ENCODE measurements at places on chromosomes 6 and 20. TPM values are rescaled to one million over a fixed set of nuclear protein-coding genes. Genes with fewer than 3 reads are reported as not detected.

The ISM1 gene
- total RNA-seq, result 1.3 TPM

The GSTA4 gene
- total RNA-seq, result 9.4 TPM

The SNAI1 gene
- 0.69 TPM for total RNA-seq

The PSMB9 gene
- 13.4 TPM for total RNA-seq

The C6orf132 gene
- 1.4 TPM for total RNA-seq

DNA sequence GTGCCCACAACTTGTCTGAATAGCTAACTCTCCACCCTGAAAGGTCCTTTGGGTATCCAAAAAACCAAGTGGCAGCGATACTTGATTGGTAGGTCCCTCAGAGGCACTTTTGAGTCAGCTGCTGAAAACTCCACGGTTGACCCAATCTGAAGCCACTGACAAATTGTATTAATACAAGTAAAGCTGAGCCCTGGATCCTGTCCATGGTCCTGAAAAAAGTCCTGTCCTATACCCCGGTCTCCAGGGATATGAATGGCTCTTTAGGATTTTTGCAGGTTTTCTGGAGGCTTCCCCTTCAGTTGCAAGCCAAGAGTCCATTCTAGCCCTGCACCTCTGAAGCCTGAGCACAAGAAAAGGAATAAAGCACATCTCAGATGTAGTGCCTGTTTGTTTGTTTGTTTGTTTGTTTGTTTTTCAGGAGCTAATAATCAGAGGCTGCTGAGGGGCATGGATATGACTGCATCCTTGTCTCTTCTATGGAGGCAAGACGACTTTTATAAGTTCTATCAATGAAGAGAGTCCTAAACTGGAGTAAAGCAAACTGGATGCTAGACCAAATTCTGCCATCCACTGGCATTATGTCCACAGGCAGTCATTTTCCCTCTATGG, 1.7 kb upstream of the SLC12A5 start:
- DNase-seq, result no peak

DNA sequence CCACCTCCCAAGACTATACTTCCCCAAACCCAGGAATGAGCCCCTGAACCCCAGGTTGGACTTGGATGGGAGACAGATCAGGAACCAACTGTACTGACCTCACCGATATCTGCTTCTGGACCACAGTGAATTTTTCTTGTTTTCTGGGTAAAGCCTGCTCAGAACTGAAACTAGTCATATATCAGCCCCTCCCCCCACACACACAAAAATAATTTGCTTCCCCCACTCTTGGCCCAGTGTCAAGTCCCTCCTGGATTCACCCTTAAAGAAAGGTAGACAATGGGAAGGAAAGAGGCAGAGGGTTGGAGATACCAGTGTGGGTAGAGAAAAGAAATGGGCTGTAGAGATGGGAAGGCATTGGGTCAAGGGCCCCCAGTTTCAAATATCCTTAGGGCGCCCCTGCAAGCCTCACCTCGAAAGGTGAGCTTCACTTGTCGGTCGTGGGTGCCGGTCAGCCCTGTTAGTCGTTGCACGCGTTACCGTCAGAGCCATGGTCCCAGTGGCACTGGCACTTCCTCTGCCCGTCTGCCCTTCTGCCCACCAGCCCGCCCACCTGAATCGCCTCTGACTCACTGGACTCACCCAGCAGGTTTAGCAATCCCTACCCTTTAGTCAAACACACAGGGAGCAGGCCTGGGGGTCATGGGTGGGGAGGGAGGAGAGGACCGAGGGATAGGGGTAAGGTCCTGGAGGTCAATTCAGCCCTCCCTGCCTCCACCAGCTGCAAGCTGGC, 8.5 kb upstream of the SPAG4 start:
- no peak for DNase-seq

DNA sequence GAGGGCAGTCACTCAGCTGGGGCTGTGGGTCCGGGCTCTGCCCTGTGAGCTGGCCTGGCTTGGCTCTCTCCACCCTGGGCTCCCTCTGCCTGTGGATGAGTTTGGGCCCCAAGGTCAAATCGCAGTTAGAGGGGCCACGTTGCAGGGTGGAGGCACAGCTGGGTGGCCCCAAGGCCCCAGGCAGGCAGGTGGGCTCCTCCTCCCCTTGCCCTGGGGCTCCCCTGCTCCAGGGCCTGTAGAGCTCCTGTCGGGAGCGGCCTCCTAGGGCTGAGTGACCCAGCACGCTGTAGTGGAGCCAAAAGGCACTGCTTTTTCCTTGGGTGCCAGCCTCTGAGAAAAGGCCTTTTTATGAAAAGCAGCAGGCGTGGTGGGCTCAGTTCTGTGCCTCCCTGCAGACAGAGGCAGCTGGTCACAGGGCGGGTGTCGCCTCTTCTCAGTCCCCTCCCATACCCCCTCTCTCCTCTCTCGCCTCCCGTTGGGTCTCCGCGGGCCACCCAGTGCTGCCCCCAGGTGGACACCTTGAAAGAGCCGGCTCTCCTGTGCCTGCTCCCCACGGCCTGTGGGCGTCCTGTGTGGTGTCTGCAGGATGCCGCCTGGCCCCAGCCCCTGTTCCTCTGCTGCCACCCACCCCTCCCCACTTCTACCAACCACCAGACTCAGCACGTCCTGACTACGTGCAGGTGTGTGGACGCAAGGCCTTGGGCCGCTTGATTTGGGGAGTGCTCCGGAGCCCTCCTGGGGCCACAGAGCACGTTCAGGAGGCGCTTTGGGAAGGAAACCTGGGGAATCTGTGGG, 13.2 kb downstream of the SS18L1 start:
- DNase-seq, result peak; percentile 60

- DNase-seq, result no peak
Measured at GRCh38 chr6:6596529-6597328, 8.2 kb downstream of the LY86 start.

- no peak for DNase-seq
Measured at GRCh38 chr20:52033313-52033712, 158.3 kb downstream of the ZFP64 start.

GRCh38 chr20:22411627-22412450, 172.5 kb downstream of the FOXA2 start:
- DNase-seq, result peak; percentile 24

- DNase-seq, result no peak
Measured at GRCh38 chr6:159989492-159990480, 20.9 kb downstream of the IGF2R start.

DNA sequence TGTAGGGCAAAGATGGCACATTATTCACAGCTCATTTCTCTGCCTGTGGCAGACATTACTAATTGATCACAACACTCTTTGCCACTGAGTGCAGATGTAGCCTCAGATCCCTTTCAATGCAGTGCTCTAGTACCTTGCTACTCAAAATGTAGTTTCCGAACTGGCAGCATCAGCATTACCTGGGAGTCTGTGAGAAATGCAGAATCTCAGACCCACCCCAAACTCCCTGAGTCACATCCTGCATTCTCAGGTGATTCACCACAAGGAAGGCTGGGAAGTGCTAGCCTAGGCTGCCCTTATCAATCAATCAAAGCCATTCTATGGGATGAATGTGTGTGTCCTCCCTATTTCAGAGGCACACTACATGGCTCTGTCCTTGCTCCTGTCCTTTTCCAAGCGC, 58.5 kb downstream of the PCNA start:
- no peak for DNase-seq

DNA sequence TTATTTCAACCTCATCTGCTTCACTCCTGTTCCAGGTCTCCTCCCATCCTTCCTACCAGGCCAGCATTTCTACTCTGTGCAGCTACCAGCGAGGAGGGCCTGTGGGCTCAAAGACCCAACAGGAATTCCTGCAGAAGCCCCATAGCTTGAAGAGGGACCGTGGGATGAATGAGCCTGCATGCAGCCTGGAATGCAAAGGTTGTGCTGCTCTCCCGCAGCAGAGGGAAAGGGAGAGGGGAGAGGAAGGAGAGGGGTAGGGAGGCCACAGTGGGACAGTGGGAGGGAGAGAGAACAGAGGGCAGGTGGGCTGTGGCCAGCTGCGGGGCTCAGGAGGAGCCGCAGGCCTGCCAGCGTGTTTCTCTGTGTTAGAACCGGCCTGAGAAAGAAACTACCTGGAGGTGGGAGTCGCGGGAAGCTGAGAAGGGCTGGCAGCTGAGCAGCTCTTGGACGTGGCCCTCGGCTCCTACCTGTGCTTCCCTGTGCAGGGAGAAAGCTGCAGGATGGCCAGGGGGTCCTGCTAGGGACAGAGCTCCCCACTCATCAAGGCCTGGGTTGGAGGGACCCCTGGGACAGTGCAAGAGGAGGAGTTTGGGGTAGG, 66.1 kb upstream of the MLN start:
- no peak for DNase-seq

DNA sequence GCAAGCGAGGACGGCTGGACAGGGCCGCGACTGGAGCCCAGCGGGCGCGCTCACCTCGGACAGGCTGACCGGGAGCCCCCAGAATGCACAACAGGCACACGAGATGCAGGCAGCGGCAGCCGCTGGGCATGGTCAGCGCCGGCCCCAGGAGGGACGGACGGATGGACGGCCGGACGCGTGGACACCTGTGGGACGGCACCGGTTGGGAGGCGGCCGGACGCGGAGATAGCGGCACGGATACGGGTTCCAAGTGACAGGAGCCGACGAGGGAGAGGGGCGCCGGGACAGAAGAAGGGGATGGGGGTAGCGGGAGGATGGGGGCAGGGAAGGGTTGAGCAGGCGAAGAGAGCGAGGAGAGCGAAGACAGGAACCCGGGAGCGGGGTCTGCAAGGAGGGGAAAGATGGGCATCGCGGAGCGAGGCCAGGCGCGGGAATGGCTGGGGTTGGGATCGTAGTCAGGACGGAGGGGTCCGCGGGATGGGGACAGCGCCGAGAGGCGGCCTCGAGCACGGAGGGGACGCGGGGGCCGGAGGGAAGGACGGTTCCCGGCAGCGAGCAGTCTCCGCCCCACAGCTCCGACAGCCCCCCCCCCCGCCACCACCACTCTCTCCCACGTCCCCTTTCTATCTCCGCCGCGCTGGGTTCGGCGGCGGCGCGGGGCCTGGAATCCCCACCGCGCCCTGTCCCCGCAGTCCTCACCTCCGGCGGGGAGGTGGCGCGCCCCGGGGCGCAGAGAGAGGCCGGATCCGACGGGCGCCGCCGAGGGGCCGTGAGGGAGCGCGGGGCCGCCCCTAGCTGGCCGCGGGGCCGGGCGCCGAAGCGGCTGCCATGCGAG, 435 bp downstream of the DLK2 start:
- DNase-seq, result peak; percentile 88

DNA sequence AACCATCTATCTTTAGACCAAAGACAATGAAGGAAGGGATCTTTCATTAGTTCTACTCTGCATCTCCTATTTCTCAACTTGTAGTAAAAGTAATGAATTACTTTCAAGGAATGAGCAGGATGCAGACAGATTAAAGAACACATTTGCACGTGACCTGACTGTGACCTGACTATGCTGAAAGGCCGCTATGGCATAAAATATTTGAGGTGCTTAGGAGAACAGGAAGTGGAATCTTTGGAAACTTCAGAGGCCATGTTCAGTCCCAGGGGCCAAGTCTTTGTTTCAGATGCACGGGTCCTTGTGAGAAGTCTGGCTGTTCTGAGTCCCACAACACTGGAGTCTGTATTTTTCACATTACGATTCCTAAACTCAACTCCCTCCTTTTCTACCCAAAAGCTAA, 41.0 kb downstream of the NINL start:
- no peak for DNase-seq

- DNase-seq, result no peak
Measured at GRCh38 chr6:56864171-56864616, 90.7 kb upstream of the BEND6 start.

DNA sequence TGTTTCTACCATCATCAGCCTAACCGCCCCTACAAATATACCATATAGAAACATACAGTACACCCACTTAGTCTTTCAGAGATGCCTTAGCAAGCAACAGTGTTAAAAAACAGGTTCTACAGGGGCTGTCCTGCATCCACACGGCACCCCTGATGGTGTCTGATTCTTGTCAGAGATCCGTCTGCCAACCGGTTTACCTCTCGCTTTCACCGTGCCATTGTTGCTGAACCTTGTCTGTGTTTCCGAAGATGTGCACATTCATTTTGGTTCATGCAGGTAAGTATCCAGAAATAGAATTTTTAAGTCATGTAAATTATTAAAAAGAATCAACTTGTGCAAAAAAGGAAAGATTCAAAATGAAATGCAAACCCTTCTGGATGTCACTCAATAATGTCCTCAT, 52.9 kb downstream of the EPHA7 start:
- no peak for DNase-seq

Data from left ventricle myocardium inferior (tissue), 1 donor.